ENCODE measurements at places on chromosomes 11 and 22. TPM values are rescaled to one million over a fixed set of nuclear protein-coding genes. Genes with fewer than 3 reads are reported as not detected.
A peak's percentile ranks its signal among the peaks of the same experiment; 100 is the strongest.

DNA sequence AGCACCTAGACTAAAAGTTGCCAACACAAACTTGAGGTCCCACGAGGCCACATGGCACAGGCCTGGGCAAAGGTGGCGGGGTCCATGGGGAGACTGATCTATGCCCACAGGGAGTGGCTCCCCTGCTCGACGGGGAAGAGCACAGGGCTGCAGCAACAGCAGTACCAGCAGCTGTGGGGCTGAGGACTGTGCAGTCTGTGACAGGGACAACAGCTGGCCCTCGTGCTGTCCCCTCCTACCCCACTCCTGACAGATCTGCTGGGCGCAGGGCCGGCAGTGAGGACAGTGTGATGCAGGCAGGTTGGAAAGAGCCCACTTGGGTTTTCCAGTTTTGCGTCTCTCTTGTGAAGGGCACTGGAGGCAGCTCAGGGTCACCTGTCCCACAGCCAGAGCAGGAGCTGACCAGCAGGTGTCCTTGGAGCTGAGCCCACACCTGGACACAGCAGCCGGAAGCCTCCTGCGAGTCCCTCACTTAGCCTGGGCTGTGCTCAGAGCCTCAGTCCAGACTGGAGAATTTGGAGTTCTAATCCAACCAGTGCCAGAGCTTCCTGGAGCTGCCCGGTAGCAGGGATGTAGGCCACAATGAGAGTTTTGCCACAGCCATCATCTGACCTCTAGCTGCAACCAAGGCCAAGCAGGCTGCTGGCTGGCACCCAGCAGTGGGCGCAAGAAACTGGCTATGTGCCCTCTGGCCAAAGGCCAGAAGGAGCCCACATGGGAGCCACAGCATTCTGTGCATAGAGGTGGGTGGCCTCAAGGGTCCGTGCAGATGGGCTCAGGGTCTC, 3.6 kb upstream of the GAS2L1 start:
- peak; percentile 77 for DNase-seq

- DNase-seq = no peak
Measured at GRCh38 chr11:96207459-96208449, 135.2 kb downstream of the MAML2 start.

The MYBPC3 gene
- not detected for total RNA-seq

The C11orf42 gene
- not detected for total RNA-seq

DNA sequence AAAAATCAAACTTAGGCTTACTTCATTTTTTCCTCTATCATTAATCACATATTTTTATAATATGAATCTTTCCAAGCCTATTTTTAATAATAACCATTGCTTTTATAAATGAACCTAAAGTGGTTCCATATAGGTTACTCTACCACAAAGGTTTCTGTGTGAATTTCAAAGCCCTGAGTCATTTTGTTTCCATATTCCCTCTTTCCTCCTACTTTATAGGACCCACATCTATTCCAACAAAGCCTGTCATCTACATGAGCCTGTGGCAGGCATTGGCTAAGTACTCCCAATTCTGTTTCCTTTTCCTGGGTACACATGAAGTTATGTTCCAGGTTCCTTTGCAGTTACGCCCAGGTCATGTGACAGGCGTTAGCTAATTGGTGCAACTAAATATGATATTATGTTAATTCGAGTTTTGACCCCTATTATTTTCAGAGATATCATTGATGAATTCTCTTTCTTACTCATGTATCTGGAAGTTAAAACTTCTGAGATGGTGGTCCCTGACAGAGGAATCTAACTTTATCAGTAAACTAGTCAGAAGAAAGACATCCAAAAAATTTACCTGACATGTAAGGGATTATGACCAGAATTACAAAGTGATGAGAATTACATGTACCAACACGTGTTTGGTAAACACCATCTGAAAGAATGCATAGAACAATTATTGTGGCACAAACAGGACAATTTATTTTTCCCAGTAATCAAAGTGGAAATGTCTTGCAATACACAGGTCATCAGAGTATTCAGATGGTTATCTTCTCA, 1264.0 kb upstream of the CNTN5 start:
- no peak for DNase-seq

The ARHGAP32 gene
- total RNA-seq = 29.1 TPM

DNA sequence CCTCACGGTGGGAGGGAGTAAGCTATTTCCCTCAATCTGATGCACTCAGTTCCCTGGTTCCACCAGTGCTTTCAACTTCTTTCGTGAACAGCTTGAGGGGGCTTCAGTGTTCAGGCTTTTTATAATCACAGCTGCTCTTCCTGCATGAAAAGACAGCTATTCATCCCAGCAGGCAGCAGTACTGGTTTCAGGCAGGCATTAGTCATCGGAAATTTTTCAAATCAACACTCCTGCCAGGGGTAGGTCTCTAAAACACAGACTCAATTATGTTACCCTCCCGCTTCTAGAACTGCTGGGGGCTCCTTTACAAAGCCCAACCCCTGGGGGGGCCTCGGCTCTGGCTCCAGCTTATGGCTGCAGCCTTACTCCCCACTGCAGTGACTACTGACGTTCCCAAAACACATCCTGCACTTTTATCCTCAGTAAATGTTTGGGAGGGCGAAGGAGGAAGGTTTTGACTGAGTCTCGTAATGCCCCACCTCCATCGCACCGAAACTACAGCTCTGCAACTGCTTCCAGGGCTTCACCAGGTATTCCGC, 5.8 kb downstream of the POLDIP3 start:
- DNase-seq = peak; percentile 74

The OR10A3 gene
- total RNA-seq = not detected

GRCh38 chr11:65915101-65915820, 3.6 kb downstream of the C11orf68 start:
- DNase-seq = no peak

The STARD10 gene
- 43.3 TPM for total RNA-seq

DNA sequence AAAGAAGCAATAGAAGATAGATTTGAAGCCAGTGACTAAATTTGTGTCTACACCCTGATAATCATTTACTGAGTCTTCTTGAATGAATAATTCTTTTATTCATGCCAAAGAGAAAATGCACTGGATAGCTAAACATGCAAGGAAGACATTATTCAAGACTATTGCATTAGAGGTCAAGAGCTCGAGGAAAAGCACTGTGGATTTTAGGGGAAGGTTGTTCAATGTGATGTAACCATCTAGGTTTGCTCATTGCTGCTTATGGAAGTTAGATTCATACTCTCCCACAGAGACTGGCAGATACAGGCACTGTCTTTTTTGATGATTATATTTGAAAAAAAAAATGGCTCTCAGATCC, 682.1 kb downstream of the KCNA4 start:
- no peak for DNase-seq

DNA sequence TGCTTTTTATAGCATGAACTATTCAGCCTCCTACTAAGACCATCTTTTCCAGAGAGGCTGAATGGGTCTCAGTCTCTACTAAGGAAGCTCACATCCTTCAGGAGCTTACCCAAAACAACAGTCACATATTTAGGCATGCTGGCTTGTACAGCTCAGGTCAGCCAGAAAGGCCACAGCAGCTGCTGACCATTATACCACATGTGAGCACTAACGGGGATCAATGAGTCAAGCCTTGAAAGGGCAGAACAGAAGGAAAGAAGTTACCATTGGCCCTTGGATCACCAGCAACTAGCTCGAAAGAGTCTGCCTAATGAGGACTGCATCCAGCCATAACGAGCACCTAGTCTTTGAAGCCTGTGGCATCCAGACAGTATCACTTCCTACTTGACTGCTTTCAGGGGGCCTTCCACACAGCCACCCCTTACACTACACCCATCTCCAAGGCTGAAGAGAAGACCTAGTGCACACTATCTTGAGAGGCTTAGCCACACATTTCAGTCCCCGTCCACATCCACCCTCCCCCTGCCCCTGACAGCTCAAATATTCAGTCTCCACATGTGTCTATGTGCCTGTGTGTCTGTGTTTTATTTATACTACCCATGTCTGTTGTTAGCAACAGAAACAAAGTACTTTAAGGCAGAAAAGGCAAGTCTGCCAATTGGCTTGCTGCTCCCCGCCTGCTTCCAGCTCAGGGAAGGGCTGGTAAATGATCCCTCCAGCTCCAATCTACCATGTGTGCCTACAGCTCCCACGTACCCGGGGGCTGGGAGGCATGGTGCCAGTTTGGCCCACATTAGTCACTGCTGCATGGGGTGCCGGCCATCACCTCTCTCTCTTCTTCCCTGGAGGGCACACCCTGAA, 95.5 kb downstream of the RPL27A start:
- peak; percentile 95 for DNase-seq

DNA sequence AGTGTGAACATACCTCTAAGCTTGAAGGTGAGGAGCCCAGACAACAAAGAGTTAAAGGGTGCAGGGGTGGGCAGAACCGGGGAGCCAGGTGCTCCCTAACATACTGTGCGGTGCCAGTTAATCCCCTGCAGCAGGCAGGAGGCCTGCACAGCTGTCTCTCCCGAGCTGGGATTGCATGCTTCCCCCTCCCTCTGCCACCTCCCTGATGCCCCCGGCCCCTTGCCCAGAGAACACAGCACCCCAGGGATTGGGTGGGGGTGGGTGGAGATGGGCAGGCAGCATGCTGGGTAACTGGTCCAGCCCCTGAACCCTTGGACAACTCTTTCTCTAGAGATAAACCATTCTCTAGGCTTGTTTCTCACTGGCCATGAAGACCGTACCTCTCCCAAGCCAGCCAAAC, 67.7 kb upstream of the MYOD1 start:
- peak; percentile 91 for DNase-seq

The CELSR1 gene
- 18.1 TPM for total RNA-seq

GRCh38 chr11:130452176-130452575, 3.7 kb downstream of the ADAMTS15 start:
- no peak for DNase-seq

The TRPM5 gene
- 0.41 TPM for total RNA-seq

DNA sequence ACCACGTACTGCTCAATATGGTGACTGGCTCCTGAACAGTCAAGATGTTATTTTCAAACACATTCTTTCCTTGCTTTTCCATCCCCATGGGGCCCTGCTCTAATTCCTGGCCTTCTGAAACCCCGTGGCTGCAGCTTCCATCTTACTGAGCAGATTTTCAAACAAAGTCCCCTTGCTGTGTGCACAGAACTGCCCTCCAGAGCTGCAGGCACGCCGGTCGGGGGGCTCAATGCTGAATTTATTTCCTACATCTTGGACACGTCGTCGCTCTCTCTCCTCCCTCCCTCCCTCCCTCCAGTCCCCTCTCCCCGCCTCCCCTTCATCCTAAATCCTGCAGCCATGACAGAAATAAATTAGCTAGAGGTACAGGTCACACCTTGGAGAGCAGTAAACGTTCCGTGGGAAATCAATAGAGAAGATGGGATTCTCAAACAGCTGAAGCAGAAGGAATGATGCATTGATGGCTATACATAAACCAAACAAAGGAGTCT, 243.1 kb upstream of the BLID start:
- DNase-seq = peak; percentile 54

- no peak for DNase-seq
Measured at GRCh38 chr22:37565830-37566229, 5.5 kb downstream of the CDC42EP1 start.

The TSPAN32 gene
- total RNA-seq = 2.1 TPM

- DNase-seq = peak; percentile 74
Measured at GRCh38 chr11:73404048-73404447, 27.8 kb downstream of the RELT start.

DNA sequence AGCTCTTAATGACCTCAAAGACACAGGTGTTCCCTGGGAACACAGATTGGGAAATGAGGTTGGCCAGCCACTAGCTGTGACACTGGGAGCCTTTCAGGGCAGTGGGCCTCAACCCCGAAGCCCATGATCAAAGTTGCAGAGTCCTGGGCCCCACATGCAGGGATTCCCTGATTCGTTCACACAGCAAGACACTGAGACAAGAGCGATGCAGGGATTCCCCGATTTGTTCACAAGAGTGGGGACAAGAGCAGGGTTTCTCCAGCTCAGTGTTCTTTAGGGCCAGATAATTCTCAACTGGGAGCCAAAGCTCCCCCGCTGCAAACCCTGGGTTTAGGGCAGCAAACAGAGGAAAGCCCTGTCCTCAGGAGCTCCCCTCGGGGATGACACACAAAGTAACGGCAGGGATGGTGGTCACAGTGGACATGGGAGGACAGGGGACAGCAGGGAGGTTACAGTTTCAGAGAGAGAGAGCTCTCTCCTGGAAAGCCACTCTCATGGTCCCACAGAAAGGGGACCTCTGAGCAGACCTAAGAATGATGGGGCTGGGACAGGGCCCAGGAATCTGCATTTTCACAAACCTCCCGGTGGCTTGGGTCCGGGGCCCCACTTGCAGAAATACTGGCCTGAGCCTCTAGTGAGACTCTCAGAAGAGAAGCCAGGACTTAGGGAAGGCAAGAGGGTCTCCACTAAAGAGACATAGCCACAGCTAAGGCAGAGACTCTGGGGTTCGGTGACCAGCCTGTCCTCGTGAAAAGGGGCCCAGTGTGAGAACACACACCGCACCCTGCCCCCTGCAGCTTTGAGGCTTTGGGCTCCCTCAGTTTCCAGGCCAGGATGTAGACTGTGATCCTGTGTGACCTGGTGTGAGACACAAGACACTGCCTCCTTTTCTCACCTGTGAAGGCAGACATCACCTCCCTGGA, 7.4 kb upstream of the GNAZ start:
- DNase-seq = no peak

GRCh38 chr11:82191695-82192094, 542.0 kb downstream of the FAM181B start:
- DNase-seq = peak; percentile 27

DNA sequence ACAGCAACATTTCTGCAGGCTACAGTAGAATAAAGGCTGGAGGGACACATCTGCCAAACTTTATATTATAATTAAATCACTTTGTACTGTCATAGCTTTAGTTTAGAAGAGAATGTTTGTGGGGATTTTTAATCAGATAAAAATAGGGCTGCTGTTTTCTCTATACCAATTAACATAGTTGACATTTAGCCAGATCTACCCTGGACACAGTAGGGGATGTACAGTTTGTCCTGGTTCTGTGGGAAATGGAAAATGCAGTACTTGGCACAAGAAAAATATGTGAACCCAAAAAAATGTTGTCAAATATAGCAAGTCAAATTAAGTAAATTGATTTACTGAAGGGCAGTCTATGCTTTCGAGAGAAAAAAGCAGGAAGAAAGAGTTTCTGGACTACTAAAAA, 20.8 kb upstream of the PICALM start:
- peak; percentile 47 for DNase-seq
